ENCODE measurements at places on chromosomes 7 and 10.

- no peak for DNase-seq
Measured at GRCh38 chr7:92691578-92691977, 101.4 kb upstream of the FAM133B start.

GRCh38 chr10:87991946-87992345 lies 128.5 kb downstream of the PTEN start:
- no peak for DNase-seq

DNA sequence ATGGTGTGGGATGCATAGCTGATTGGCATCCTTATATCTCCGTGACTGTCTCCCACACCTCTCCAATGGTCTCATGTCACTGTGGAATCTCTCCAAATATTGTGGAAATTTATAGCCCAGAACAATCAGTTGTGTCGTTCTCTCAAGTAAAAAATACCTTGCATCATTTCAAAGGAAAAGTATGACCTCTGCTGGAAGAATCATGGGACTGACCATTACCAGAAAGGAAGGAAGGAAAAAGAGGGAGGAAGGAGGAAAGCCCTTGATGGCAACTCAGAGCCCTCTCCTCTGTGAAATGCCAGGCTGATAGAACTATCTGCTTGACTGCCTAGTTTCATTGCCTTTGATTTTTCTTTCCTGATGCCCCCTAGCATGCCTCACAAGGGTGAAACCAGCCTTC lies 76.3 kb downstream of the FOXI2 start:
- DNase-seq: no peak

DNA sequence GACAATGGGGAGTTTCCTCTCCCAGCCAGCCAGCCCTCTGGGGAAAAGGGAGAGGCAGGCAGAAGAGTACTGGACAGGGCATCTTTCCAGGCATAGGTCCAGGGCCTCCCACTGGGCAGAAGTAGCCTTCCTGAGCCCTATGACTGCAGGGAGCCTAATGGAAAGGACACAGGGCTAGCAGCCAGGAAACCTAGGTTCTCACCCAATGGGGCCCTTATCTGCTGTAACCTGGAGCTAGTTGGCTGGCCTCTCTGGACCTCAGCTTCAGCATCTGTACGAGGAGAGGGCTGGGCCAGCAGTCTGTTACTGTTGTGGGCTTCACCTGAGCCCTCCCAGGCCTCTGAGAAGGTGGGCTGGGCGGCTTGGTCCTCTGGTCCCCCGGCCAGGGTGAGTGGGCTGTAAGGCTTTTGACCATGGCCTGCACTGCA lies 22.4 kb downstream of the LDB3 start:
- no peak for DNase-seq

DNA sequence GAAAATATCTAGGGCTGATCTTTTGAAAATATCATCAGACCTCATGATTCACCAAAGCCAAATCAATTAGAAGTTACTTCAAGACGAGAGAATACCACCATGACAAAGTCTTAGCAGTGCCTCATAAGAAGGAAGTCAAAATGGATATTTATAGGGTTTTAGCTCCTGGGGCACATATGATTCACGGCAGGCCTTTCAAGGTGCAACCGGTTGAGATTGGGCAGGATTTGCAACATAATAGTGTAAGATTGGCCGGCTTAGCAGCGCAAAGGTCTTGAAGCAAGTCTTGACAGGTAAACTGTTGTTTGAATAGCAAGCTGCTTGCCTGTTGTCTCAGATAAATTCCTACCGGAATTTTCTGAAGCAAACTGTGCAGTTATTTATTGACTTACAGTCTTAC lies 17.5 kb downstream of the ADRB1 start:
- no peak for DNase-seq

Measured in NCI-H2107 (cell line).